ENCODE measurements at places on chromosomes 11 and 22.

DNA sequence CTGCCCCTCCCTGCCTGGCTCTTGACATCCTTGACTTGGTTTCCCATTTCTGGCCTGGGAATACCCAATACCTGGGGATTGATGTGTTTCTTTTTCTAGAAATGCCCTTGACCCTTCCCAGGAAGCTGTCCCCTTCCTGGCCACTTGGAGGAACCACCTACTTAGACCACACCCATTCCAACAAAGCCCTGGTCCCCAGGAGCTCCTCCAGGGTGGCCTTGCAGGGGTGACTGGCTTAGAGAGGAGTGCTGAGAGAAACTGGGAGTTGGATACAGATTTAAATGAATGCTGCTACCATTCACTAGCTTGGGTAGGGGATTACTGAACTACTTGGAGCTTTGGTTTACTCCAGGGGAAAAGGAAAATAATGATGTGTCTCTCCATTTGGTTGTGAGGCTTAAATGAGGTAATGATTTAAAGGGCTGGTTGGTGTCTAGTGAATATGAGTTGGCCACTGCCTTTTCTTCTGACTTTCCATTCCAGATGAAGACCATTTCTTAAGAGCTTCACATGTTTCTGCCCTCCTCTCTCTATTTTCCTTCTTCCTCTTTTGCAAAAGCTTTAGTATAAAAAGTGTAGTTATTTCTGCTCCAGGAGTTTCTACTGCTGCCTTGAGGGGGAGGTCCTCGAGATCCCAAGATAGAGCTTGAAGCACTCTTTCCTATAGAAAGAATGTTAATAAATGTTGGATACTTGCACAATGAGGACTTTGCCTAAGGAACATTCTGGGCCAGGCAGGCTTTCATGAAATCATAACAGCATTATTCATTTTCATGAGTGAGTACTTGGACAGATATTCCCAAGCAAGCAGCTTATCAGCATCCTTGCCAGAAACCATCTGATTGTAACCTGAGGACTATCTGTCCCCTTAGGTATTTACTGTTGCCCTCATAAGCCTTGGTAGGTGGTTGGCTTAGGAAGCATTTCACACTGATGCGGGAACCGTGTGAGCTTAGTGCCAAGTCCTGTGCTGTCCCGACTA lies 22.4 kb downstream of the PANX1 start:
- DNase-seq: no peak

GRCh38 chr11:105881027-105881426 lies 141.0 kb downstream of the MSANTD4 start:
- no peak for DNase-seq

- DNase-seq: no peak
Measured at GRCh38 chr22:32932176-32932575, 126.0 kb downstream of the SYN3 start.

DNA sequence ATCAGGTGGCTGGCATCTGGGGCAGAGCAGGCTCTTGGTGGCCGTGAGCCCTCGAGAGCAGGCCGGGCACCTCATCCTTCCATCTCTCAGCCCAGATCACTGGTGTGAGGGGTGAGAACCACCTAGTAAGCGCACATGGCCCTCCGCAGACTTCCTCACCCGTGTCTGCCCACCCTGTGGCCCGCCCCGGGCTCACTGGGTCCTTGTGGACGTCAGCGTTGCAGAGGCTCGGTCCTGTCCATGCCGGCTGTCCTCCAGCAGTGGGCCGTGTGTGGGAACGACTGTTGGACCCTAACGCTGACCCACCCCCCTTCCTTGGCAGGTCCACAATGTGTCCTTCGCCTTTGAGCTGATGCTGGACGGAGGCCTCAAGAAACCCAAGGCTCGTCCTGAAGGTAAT lies 17.2 kb upstream of the PARVG start:
- DNase-seq: no peak

Data from activated CD4-positive, alpha-beta T cell treated with anti-CD3 and anti-CD28 coated beads, Interleukin-2, amount 10 ng/mL, durations not matched to agents 7 days and 5 days (primary cell).